ENCODE measurements at places on chromosomes 2 and 18.

DNA sequence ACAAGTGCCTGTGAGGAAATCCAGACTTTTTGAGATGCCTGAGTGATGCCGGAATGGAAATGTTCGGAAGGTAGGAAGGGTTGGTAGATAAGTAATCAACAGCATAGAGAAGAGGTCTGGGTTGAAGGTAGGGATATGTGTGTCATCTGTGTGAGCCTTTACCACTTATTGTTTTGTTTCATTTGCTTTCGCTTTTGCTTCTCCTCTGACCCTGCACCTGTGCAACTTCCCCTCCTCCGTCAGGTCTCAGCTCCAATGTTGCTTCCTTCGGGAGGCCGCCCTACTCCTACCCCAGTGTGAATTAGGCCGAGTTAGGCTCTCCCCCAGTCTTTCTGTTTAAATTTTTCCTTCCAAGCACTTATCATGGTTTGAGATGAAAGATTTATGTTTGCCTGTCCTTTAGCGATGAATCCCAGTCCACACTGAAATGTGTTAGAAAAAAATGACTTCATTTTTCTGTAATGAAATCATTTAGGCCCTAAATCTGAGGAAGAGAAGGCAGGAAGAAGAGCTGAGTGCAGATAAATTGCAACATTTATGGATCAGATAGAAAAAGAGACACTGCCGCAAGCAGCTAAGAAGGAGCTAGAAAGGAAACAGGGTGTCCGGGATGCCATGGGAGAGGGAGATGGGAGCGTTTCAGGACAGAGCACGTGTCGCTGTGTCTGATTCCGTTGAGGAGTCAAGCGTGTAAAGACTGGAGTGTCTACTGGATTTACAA, 139.6 kb upstream of the PELI1 start:
- DNase-seq, result peak; percentile 35

GRCh38 chr2:68909793-68910674, 38.8 kb upstream of the BMP10 start:
- peak; percentile 73 for DNase-seq

DNA sequence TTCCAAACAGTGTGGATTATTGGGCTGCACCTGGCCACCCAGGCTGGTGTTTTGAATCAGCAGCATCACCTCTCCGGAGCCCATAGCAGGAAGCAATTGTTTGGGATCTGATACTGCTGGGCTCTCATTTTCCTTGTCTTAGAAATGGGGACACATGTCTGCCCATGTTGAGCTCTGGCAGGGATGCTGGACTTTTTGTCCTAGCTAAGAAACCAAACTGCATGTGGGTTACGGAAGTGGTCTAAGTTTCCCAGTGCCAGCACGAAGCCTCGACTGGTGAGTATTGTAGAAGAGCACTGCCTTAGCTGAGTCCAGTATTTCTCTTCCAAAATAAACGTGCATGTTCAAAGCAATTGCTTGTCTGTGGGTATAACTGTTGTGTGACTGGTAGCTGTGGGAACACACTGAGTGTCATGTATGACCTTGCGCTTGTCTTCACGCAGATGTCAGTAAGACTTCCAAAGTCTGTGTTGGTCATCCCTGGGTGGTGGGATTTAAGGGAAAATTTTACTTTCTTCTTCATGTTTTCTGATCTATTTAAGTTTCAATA, 43.6 kb downstream of the SH3RF3 start:
- DNase-seq, result no peak

DNA sequence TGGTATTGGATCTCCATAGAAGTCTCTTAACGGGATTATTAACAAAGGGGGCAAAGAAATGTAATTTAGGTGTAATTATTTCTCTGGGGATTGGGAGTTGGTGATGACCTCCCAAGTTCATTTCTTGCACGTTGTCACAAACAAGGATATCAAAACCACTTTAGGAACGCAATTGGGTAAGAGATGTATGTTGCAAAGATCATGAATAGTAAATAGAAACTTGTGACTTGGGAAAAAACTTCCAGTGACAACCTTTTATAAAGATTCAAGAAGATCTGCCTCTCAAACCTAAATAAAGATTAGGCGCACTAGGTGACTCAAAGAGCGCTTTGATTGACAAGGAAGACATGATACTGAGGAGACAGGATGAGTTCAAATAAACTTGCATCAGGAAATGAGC, 127.8 kb upstream of the TRIB2 start:
- DNase-seq, result no peak

GRCh38 chr2:148952621-148953020, 77.6 kb downstream of the KIF5C start:
- DNase-seq, result no peak

- DNase-seq, result peak; percentile 84
These were observed 1.5 kb downstream of the PXDN start for GRCh38 chr2:1742681-1743395.

All from AG08395 (cell line).